NCI-H2171 (cell line): ENCODE measurements at places on chromosomes 5 and 9.

DNA sequence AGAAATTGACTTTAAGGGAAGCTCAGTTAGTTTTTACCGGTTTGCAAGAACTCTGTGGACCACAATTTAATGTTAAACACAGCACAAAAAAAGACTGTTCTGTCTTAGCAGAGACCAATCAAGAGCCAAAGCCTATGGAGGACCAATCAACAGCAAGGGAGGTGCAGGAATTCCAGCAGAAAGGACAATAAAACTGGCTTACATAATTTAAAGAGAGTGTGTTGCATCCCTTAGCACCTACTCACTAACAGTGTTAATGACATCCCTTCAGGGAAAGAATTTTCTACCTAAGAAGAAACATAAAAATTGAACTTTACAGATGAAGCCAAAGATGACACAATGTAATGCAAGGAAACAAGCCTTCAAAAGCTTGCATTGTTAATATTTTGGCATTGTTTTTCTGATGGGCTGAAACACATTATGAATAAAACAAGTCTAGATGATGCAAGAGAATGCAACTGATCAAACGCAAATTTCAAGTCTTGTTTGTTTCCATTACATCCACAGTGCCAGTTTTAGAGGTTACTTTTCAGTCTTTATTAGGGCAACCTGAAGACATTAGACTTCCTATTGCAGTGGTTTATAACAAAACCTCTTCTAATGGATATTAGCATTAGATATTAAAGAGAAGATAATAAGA lies 111.3 kb upstream of the FST start:
- DNase-seq: no peak

DNA sequence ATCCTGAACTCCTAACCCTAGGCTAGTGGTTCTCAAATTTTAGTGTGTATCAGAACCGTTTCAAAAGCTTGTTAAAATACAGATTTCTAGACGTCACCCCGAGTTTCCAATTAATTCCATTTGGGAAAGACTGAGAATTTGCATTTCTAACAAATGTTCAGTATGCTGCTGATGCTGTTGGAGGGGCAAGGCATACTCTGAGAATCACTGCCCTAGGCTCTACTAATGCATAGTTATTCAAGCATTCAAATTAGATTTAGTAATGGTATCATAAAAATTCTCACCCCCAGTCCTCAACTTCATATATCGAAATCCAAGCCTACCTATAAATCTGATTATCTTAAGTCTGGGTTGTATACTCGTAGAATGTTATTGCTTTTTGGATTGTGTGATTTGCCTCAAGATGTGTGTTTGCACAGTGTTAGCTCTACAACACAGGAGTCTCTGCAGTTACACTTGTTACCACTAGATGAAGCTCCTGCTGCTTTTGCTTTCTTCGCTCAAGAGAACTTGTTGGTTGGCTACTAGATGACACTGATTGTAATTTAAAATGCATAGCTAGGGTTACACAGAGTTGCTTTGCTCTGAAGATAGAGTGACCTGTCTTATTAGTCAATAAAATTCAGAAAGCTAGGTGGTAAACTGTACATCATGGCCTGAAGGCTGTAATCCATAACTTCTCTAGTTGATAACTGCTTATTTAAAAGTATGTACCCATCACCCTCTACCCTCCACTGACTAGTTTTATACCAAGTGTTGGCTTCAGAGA lies 7.5 kb upstream of the ERAP2 start:
- no peak for DNase-seq

DNA sequence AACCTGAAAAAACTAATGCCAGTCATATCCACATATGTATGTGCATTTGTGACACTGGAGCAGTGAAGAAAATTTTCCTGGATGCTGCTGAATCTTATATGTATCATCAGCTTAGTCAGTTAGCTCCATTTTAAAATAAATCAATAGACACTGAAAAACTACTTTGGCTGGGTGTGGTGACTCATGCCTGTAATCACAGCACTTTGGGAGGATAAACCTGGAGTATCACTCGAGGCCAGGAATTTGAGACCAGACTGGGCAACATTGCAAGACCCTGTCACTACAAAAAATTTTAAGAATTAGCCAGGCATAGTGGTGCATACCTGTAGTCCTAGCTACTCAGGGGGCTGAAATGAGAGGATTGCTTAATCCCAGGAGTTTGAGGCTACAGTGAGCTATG lies 511.0 kb upstream of the TLE4 start:
- DNase-seq: no peak

DNA sequence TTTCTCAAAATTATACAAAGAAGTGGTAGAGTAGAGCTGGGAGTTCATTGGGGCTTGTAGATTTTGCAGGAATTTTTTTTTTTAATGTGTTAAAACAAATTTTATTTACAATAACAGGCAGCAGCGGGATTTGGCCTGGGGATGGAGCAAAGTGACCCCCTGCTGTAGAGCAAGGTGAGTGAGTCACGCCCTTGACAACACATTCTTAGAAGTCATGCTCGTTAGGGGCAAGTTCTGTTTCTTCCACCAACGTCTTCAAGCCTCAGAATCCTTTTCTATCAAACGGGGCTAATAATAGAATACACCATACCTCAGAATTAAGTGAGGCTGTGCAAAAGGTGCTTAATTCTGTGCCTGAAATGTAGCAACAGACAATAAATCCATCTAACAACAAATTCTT lies 1.1 kb upstream of the ANKDD1B start:
- no peak for DNase-seq

GRCh38 chr5:145856285-145856818 lies 16.5 kb downstream of the GRXCR2 start:
- DNase-seq: no peak

DNA sequence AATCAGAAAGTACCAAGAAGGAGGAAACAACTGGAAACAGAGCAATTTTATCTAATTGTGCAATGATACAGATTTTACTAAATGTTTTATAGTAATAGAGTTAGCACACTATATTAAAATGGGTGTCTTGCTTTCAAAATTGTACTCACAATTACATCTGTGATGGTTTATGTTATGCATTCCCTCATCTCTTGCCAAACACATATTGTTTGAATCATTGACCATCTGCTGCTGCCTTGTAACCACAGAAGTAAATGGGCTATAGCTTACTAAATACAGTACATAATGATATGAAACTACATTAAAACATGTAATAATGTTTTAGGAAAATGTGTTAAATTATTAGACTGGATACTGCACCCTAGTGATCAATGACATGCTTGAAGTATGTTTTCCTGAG lies 158.1 kb downstream of the SLC25A46 start:
- no peak for DNase-seq

- DNase-seq: no peak
Measured at GRCh38 chr9:120723565-120723964, 9.3 kb upstream of the MEGF9 start.

GRCh38 chr9:81264516-81264915 lies 424.8 kb downstream of the TLE1 start:
- no peak for DNase-seq
